Melanocyte of skin (primary cell): ENCODE measurements at places on chromosomes 3 and 15. TPM values are rescaled to one million over a fixed set of nuclear protein-coding genes. Genes with fewer than 3 reads are reported as not detected.

Gene ACAD9
- 38.0 and 42.4 TPM in 2 replicates for total RNA-seq

Gene TRIM71
- total RNA-seq, result under 0.01 TPM in 2 replicates

Gene HCN4
- total RNA-seq, result not detected in 2 replicates

Gene GNAT1
- total RNA-seq, result not detected in 2 replicates

Gene TEX9
- 1.9 and 3.3 TPM in 2 replicates for total RNA-seq

Gene SERINC4
- under 0.01 TPM in 1 of 2 replicates, not detected in the other for total RNA-seq

Gene CRYGS
- 1.4 and 2.3 TPM in 2 replicates for total RNA-seq

Gene MRPS22
- 103 and 113 TPM in 2 replicates for total RNA-seq

Gene CYP8B1
- total RNA-seq, result not detected in 2 replicates

Gene EPHB1
- 0.15 and 0.67 TPM in 2 replicates for total RNA-seq

Gene IMPG2
- total RNA-seq, result 0.34 and 0.36 TPM in 2 replicates

Gene SEMA6D
- 39.6 and 69.4 TPM in 2 replicates for total RNA-seq

Gene KLHL6
- 1.8 and 2.1 TPM in 2 replicates for total RNA-seq

Gene KCNMB2
- total RNA-seq, result not detected in 2 replicates

Gene C3orf85
- total RNA-seq, result not detected in 2 replicates

Gene TAGLN3
- total RNA-seq, result 1.4 TPM in 1 of 2 replicates, not detected in the other

Gene ISG20
- 126 and 178 TPM in 2 replicates for total RNA-seq

Gene KIF15
- total RNA-seq, result 4.5 and 4.7 TPM in 2 replicates

Gene IL5RA
- total RNA-seq, result 0.46 TPM in 1 of 2 replicates, not detected in the other

Gene ZBED2
- under 0.01 TPM in 1 of 2 replicates, not detected in the other for total RNA-seq

Gene AMOTL2
- 25.9 and 35.0 TPM in 2 replicates for total RNA-seq

Gene MTHFS
- 14.1 and 26.9 TPM in 2 replicates for total RNA-seq

Gene TERC
- 512 and 722 TPM in 2 replicates for total RNA-seq

Gene CFAP100
- not detected in 2 replicates for total RNA-seq

Gene FAM43A
- total RNA-seq, result 13.1 and 16.4 TPM in 2 replicates

Gene C2CD4B
- not detected in 2 replicates for total RNA-seq

Gene RPL32
- 1,093 and 1,534 TPM in 2 replicates for total RNA-seq

Gene C15orf39
- 11.7 and 12.0 TPM in 2 replicates for total RNA-seq

Gene LYZL4
- total RNA-seq, result not detected in 2 replicates

Gene SNTN
- total RNA-seq, result not detected in 2 replicates

Gene VGLL3
- total RNA-seq, result 0.31 and 0.33 TPM in 2 replicates
